Renal cortex interstitium (tissue), 15 donors: ENCODE measurements at places on chromosomes 5 and 9.

- DNase-seq, result no peak
These were observed 230.8 kb upstream of the NR4A3 start for GRCh38 chr9:99590840-99591239.

DNA sequence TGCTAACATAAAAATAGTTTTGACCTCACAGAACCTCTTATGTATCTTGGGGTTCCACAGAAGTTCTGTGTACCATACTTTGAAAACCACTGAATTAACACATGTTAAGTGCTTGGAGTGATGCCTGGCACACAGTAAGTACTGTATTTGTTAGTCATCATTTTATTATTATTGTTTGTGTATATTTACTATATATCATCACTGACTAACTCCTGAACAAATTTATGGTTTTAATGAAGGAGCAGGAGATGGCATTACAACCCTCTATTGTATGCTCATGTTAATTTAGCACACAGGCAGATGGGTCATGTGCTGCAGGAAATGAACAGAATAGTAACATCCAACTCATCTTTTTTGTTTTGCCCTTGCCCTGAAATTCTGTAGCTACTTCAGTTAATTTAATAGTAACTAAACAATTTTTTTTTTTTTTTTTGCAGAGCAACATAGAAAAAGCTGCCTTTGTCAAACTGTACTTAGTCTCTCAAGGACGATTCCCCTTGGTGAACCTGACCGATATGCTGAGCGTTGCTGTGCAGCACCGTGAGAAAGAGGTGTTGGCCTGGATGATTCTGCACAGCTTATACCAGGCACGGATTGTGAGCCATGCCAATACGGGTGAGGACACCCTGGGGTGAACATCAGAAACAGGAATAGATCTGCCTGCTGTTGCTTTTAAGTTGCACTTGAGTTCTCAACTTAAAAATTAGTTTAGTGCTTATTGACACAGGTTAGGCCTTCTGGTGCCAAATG lies 45.4 kb downstream of the HACD4 start:
- DNase-seq, result no peak

DNA sequence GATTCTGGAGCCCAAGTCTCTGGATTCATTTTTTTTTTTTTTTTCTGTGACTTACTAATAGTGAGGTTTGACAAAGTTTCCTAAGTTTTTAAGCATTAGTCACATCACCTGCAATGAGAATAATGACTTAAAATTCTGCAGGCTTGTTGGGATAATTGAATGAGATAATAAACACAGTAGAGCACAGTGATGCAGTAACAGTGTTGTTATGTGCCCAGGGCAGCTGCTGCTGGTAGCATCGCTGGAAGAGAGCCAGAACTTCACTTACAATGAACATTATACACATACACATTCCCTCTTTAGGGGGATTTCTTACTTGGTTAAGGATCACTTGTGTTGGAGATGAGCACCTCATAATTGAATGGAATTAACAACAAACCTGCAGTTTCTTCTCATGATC lies 78.9 kb downstream of the ALDH7A1 start:
- DNase-seq, result no peak

GRCh38 chr5:60673334-60673733 lies 26.6 kb downstream of the DEPDC1B start:
- DNase-seq, result no peak

DNA sequence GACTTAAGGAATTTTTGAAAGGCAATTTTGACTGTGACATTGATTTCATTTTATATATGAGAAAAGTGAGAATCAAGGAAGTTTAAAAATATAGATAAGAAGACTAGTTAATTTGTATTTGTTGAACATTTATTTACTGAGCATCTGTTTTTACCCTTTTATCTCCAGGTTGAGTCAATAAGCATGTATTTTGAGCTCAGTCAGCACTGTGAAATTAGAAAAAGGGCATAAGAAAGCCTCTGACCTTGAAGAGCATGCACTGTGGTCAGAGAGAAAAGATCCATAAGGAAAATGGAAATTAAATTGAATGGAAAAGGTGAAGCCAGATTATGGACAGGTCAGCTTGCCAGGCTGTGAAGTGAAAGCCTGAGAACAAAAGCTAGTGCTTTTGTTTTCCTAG lies 44.4 kb downstream of the ELL2 start:
- DNase-seq, result no peak

- DNase-seq, result no peak
These were observed 72.9 kb downstream of the RAB24 start for GRCh38 chr5:177230660-177231059.

DNA sequence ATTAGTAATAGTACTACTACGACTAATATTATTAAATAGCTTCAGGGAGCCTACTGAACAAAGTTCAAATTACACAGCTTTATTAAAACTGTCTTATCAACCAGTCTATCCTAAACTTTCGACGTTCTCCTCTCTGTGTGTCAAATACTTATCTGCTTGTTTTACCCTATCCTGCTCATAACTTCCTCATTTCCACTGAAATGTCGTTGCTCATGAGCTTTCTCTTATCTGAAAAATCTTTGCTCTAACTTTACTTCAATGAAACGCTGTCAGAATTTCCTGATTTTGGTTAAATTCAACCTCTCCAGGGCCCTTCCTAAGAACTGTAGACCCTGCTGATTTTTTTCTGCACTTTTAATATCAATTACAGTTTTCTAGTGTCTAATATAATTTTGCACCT lies 1431.0 kb upstream of the WWC1 start:
- DNase-seq, result no peak

DNA sequence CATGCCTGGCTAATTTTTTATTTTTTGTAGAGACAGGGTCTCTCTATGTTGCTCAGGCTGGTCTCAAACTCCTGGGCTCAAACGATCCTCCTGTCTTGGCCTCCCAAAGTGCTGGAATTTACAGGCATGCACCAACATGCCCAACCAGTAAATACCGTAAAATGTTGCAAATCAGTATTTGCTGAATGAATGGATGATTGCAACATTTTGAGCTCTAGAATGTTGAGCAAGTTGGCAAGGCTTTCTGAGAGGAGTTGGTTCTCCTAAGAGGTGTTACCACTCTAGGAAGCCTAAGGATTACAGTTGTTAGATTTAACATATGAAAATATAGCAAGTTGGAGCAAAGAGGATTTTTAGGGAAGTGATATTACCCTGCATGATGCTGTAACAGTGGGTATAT lies 15.6 kb upstream of the DMXL1 start:
- DNase-seq, result no peak

GRCh38 chr5:139473105-139473504 lies 2.3 kb downstream of the SMIM33 start:
- DNase-seq, result no peak

- DNase-seq, result no peak
These were observed 21.5 kb downstream of the TMC1 start for GRCh38 chr9:72542917-72543316.

DNA sequence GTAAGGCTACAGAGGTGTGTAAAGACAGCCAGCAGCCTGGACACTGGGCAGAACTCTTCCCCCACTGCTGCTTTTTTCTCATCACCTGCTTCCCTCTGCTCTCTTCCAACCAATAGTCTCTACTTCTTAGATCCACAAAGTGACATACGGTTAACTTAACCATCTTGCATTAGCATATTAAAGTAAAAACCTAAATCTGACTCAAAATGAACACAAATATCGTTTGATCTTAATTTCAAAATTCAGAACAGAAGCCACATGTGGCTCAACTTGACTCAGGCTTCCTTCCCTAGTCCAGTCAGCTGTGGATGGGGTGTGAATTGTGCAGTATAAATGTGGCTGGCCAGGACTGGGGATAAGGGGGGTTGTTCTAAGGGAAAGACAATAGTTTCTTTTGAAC lies 114.3 kb downstream of the STARD4 start:
- DNase-seq, result no peak

DNA sequence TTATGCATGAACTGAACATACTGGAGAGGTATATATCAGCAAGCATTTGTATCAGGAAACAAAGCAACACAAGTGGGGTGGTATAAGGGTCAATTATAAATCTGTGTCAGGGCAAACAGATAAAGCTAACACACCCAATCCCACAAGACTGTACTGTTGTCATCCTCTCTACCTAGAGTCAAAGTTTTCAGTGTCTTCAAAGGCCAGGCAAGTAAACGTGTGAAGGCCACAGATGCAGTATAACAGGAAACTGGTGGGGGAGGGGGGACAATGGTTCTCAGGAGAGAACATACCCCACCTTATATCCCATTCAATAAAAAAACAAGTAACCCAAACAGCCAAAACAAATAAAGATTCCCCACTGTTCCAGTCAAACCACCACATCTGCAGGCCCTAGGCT lies 22.1 kb downstream of the ELP1 start:
- DNase-seq, result no peak

- DNase-seq, result no peak
These were observed 130.6 kb downstream of the SMARCA2 start for GRCh38 chr9:2145746-2146145.

DNA sequence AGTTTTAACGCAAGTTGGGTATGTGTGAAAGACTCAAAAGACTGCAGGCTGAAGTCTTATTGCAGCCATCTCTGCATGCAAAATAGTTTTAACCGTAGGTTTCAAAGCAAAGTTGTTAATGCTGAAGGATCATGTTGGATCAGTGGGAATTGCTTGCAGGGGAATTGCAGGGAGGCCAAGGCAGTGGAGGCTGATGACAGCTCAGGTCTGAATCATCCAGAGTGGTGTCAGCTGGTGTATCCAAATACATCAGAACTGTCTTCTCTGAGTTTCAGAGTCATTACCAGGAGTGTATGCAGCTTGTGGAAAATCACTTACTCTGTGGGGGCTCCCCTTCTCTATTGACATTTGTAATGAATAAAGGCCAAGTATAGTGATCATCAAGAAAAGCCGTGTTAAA lies 435.7 kb downstream of the SH3GL2 start:
- DNase-seq, result no peak

DNA sequence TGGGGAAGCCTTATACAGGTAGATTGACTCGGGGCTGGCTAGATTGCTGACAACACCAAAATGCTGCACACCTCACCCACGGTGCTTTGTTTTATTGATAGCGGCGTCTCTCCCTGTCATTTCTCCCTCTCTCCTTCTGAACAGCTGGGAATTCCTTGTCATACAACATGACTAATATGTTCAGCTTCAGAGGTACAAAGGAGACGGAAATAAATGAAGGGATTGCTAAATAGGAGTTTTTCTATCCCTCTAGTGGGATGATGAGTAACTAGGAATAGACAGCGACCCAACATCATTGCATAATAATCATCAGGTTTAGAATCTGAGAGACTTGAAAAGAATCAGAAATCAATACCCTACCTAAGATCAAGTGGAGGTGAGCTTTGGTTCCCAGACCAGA lies 337.7 kb upstream of the PANK3 start:
- no peak for DNase-seq

DNA sequence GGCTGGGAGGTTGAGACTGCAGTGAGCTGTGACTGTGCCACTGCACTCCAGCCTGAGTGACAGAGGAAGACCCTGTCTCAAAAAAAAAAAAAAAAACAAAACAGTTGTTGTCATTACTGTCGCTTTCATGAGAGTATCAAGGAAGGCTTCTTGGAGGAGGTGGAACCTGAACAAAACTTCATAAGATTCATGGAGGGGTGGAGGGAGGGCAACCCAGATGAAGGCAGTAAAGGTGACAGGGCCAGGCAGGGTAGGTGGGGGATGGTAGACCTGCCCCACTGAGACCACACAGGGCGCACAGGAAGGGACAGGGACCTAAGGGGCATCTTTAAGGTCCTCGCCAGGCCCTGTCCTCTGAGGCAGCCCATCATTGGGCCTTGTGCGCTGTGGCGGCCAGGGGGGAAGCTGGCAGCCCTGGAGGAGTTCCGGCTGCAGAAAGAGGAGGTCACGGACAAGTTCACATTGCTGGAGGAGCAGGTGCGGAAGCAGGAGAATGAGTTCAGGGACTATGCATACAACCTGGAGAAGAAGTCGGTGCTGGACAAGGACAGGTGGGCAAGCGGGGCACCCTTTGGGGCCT lies 3.5 kb downstream of the CFAP157 start:
- DNase-seq, result no peak

DNA sequence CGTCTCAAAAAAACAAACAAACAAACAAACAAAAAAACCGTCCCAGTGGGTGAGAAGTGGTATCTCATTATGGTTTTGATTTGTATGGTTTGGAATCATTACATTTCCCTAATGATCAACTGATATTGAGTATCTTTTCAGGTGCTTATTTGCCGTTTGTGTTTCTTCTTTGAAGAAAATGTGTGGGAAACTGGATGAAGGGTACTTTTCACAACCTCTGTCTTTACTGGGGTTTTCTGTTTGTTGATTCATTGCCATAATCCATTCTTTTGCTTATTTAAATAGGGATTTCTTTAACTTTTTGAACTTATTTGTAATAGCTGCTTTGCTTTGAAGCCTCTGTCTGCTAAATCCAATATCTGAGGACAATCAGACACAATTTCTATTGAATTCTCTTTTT lies 9.2 kb upstream of the BICD2 start:
- no peak for DNase-seq

DNA sequence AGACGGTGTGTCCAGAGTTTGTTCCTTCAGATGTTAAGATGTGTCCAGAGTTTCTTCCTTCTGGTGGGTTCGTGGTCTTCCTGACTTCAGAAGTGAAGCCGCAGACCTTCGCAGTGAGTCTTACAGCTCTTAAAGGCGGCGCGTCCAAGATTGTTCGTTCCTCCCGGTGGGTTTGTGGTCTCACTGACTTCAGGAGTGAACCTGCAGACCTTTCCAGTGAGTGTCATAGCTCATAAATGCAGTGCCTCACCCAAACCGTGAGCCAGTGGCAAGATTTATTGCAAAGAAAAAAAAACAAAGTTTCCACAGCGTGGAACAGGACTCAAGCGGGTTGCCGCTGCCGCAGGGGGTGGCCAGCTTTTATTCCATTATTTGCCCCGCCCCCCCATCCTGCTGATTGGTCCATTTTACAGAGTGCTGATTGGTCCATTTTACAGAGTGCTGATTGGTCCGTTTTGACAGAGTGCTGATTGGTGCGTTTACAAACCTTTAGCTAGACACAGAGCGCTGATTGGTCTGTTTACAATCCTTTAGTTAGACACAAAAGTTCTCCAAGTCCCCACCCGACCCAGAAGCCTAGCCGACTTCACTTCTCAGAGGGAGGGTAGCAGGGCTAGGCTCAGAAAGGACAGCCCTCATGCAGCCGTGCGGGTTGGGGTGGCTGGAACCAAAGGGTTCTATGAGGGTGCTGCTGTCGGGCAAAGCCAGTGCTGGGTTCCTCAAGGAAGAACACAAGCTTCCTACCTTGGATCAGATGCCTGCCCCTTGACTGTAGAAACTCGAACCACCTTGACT lies 9.1 kb upstream of the RNF130 start:
- no peak for DNase-seq

DNA sequence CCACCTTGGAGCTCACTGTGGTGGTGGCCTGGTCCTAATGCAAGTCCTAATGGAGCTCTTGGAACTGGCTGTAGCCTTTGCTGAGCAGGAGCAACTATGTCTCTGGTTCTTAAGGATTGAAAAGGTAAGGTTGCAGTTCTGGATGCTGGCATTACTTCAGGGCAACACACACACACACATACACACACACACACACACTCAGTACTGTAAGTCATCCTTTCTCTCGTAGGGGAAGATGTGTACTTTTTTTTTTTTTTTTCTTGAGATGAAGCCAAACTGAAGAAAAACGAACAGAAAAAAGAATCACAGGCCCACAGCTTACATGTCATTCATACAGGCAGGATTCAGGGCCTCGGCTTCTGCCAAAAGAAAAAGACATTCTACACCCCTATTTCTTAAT lies 81.1 kb upstream of the RPS23 start:
- no peak for DNase-seq

GRCh38 chr9:123116036-123116435 lies 82.6 kb downstream of the GPR21 start:
- no peak for DNase-seq

GRCh38 chr5:139126711-139127111 lies 71.5 kb downstream of the SIL1 start:
- DNase-seq, result no peak
